ENCODE measurements at places on chromosomes 13 and 19. TPM values are rescaled to one million over a fixed set of nuclear protein-coding genes. Genes with fewer than 3 reads are reported as not detected.

DNA sequence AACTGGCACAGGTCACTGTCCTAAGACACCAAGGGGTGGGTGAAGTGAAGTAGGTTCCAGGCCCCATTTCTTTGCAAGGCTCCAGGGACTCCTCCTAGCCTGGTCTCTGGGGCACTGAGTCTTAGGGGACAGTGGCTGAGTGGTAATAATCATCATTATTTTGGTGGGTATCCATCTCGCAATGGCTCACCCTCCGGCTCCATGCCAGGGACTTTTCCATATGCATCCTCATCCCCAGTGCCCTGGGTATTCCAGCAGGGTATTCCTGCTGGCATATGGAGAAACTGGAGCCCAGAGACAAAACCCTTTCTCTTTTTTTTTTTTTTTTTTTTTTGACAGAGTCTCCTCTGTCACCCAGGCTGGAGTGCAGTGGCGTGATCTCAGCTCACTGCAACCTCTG is 2.5 kb downstream of the PDE4A start:
- peaks cover 25% of the 10 kb centered on the region for H3K4me1 ChIP-seq
- no peak for DNase-seq
- peaks cover 55% of the 10 kb centered on the region for H3K27me3 ChIP-seq
- no peak overlapping the region for H3K27ac ChIP-seq

- no peak overlapping the region for H3K27ac ChIP-seq
- H3K4me1 ChIP-seq = peaks cover 4% of the 10 kb centered on the region
- DNase-seq = no peak
- H3K4me3 ChIP-seq = no peak overlapping the region
- no peaks in the 10 kb centered on the region for H3K36me3 ChIP-seq
Measured at GRCh38 chr19:2381148-2381820, 21.2 kb downstream of the TMPRSS9 start.

DNA sequence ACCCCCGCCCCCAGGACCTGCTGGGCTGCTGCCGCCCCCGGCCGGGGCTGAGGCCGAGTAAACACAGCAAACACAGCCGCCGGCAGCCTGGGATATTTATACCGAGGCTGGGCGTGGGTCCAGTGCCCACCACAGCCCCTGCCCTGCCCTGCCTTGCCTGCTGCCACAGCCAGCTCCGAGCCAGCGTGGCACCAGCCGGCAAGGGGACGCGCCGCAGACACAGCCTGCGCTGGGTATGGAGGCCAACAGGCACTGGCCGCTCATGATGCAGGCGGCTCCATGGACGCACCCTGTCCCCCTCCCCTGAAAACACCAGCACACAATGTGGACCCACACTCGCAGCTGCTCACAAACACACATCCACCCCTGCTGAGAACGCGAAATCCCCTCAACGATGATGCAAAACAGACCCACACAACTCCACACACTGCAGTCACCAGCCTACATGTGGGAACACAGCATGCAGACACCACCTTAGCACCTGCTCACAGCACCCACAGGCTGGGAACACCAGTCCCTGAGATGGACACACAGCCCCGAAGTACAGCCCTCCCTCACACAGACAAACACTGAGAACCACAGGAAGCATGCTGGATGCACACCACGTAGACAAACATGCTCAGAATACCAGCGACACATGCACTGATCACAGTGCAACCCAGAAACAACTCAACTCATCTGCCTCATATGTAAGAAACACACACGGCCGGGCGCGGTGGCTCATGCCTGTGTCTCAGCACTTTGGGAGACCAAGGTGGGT is 16.2 kb downstream of the CCDC97 start:
- peaks cover 16% of the 10 kb centered on the region for H3K4me1 ChIP-seq
- H3K27ac ChIP-seq = no peak overlapping the region
- no peaks in the 10 kb centered on the region for H3K27me3 ChIP-seq
- DNase-seq = no peak

- H3K27me3 ChIP-seq = no peaks in the 10 kb centered on the region
- H3K27ac ChIP-seq = no peak overlapping the region
- no peak overlapping the region for H3K4me3 ChIP-seq
Measured at GRCh38 chr13:114067886-114068651, 64.4 kb downstream of the RASA3 start.

GRCh38 chr13:21657538-21657937 is 13.3 kb upstream of the FGF9 start:
- H3K27ac ChIP-seq = no peak overlapping the region
- H3K27me3 ChIP-seq = peaks cover 24% of the 10 kb centered on the region
- H3K4me3 ChIP-seq = no peak overlapping the region
- no peak for DNase-seq

DNA sequence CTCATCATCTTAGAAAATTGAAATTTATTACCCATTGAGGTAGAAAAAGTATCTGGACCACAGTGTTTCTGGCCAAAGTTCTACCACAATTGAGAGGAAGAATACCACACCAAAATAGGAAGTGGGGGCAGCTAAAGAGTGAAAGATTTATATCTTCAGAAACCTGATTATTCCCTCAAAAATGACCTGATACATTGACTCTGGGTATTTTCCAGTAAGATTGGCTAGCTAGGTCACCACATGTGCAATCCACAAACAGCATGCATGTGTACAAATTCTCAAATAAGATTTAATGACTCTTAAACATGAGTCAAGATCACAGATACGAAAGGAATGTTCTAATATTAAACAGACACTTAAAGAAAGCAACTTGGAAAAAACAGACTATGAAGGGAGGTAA is 1516.2 kb upstream of the PCDH20 start:
- DNase-seq = no peak
- no peaks in the 10 kb centered on the region for H3K27me3 ChIP-seq
- H3K36me3 ChIP-seq = no peaks in the 10 kb centered on the region
- no peak overlapping the region for H3K4me3 ChIP-seq
- H3K4me1 ChIP-seq = no peaks in the 10 kb centered on the region

DNA sequence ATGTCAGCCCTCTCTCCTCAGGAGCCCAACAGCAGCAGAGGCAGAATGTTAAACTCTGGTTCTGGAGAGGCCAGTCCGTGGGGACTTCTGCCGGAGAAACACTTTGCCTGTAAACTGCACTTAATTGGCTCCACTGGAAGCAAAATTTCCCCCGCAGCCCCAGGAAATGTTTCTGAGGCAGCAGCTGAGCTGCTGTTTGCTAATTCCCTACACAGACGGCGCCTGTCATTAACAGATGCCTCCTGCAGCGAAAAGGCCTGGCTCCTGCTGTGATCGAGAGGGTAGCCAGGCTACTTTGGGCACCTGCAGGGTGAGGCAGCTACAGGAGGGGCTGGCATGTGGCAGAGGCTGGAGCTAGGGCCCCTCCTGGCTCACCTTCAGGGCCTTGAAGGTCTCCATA is 5.2 kb upstream of the TM6SF2 start:
- no peaks in the 10 kb centered on the region for H3K27me3 ChIP-seq
- no peak overlapping the region for H3K4me3 ChIP-seq
- no peak overlapping the region for H3K27ac ChIP-seq
- no peaks in the 10 kb centered on the region for H3K36me3 ChIP-seq

GRCh38 chr13:41596190-41596589 is 138.8 kb downstream of the RGCC start:
- H3K4me1 ChIP-seq = peaks cover under 1% of the 10 kb centered on the region
- DNase-seq = no peak
- H3K27me3 ChIP-seq = no peaks in the 10 kb centered on the region
- no peak overlapping the region for H3K27ac ChIP-seq

GRCh38 chr13:114222461-114222968 is 12.2 kb upstream of the CDC16 start:
- H3K27me3 ChIP-seq = no peaks in the 10 kb centered on the region
- H3K4me3 ChIP-seq = no peak overlapping the region
- H3K27ac ChIP-seq = no peak overlapping the region
- H3K4me1 ChIP-seq = 0 out of 2 replicates have a peak, but pooled peaks cover 11% of the 10 kb centered on the region
- DNase-seq = no peak

GRCh38 chr13:51999921-52000320 is 11.3 kb downstream of the ATP7B start:
- no peak for DNase-seq
- no peak overlapping the region for H3K4me3 ChIP-seq
- no peak overlapping the region for H3K27ac ChIP-seq

DNA sequence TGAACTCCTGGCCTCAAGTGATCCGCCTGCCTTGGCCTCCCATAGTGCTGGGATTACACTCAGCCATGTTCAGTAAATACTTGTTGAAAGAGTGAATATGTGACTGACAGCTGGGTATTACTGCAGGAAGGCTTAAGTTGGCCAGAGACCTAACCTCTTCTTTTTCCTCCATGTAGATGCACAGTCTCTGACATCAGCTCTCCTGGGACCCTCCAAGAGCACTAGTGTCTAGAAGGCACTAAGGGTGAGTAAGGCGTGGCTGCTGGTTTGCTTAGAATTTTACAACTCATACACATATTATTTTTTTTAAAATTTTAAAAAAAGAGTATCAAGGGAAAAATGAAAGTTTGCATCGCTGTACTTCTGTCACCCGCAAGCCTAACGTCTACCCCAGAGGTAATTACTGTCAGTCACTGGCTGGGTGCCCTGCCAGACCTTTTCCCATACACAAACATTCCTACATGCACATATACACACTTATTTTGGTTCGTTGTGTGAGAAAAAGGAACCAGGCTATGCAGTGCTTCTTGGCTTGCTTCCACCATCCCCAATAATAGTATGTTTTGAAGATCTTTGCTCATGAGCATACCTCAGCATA is 122.0 kb downstream of the SIPA1L3 start:
- H3K36me3 ChIP-seq = no peaks in the 10 kb centered on the region
- H3K4me1 ChIP-seq = no peaks in the 10 kb centered on the region
- no peak overlapping the region for H3K27ac ChIP-seq
- H3K27me3 ChIP-seq = no peaks in the 10 kb centered on the region
- no peak overlapping the region for H3K4me3 ChIP-seq

- no peak overlapping the region for H3K4me3 ChIP-seq
- no peak for DNase-seq
- H3K27ac ChIP-seq = no peak overlapping the region
- no peaks in the 10 kb centered on the region for H3K4me1 ChIP-seq
- no peaks in the 10 kb centered on the region for H3K27me3 ChIP-seq
Measured at GRCh38 chr13:80584785-80585184, 243.9 kb upstream of the SPRY2 start.

DNA sequence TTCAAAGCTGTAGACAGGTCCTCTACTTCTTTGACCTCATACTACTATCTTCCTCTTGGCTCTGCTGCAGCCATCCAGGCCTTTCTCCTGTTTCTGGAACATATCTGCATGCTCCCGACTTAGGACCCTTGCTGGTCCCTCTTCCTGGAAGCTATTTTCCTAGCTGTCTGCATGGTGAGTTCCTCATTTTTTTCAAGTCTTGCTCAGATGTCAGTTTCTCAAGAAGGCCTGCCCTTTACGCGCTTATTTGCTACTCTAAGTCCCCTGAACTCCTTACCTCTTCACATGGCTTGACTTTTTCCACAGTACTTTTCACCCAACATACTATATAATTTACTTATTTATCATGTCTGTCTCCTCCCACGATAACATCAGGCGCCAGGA is 31.4 kb downstream of the DNAJC3 start:
- no peak for DNase-seq
- H3K27ac ChIP-seq = no peak overlapping the region
- H3K36me3 ChIP-seq = peaks cover 29% of the 10 kb centered on the region
- H3K4me1 ChIP-seq = peaks cover 13% of the 10 kb centered on the region

- H3K27ac ChIP-seq = no peak overlapping the region
- no peak for DNase-seq
- no peaks in the 10 kb centered on the region for H3K4me1 ChIP-seq
- no peaks in the 10 kb centered on the region for H3K27me3 ChIP-seq
- H3K36me3 ChIP-seq = no peaks in the 10 kb centered on the region
Measured at GRCh38 chr13:68810660-68811059, 1297.0 kb upstream of the ATXN8OS start.

DNA sequence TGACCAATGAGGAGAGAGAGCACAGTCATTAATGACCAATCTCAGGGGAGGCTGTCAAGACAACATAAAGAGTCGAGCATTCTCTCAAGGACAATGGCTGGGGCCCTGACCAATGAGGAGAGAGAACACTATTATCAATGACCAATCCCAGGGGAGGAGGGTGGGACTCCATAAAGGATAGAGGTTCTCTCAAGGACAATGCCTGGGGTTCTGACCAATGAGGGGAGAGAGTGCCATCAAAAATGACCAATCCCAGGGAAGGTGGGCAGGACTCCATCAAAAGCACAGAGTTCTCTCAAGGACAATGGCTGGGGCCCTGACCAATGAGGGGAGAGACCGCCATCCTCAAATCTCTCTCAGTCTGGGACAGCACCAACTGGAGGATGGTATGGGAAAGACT is 3.3 kb upstream of the KLK11 start:
- H3K27me3 ChIP-seq = peaks cover 20% of the 10 kb centered on the region
- H3K27ac ChIP-seq = no peak overlapping the region
- no peaks in the 10 kb centered on the region for H3K36me3 ChIP-seq
- no peak for DNase-seq

DNA sequence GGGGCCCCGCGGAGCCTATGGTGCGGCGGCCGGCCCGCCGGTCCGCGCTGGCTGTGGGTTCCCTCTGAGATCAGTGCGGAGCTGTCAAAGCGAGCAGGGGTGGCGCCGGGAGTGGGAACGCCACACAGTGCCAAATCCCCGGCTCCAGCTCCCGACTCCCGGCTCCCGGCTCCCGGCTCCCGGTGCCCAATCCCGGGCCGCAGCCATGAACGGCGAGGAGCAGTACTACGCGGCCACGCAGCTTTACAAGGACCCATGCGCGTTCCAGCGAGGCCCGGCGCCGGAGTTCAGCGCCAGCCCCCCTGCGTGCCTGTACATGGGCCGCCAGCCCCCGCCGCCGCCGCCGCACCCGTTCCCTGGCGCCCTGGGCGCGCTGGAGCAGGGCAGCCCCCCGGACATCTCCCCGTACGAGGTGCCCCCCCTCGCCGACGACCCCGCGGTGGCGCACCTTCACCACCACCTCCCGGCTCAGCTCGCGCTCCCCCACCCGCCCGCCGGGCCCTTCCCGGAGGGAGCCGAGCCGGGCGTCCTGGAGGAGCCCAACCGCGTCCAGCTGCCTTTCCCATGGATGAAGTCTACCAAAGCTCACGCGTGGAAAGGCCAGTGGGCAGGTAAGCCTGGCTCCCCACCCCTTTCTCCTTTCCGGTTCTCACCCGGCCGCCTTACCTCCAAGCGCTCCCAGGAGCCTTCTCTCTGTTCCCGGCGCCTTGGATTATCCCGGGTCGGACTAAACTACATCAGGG is at the start of gene PDX1:
Gene PDX1 (plus strand): TSS at position 67 of the 743 bp plus-strand sequence. CDS start 139 bp downstream, at position 206.
- H3K4me3 ChIP-seq = no peak within 1 kb of the TSS
- H3K27me3 ChIP-seq = peaks cover 32% of the 10 kb centered on the region
- H3K27ac ChIP-seq = no peak within 1 kb of the TSS
- H3K36me3 ChIP-seq = no peaks in the 10 kb centered on the region
- H3K4me1 ChIP-seq = peaks cover 11% of the 10 kb centered on the region
- DNase-seq = no peak

The SELENOV gene
- total RNA-seq = 0.35 TPM

The FPR1 gene
- not detected for total RNA-seq

The MICOS13 gene
- 31.1 TPM for total RNA-seq

The TINCR gene
- 8.0 TPM for total RNA-seq

The CEBPA gene
- 8.9 TPM for total RNA-seq

The LATS2 gene
- 12.3 TPM for total RNA-seq

The PSG7 gene
- not detected for total RNA-seq
